Stimulated activated CD4-positive, alpha-beta T cell treated with anti-CD3 and anti-CD28 coated beads, Interleukin-1b, Interleukin-23, amount 100 ng/mL, for 1 hour (primary cell): ENCODE measurements at places on chromosomes 6 and 20.

GRCh38 chr20:15036948-15037347, 699.5 kb upstream of the FLRT3 start:
- DNase-seq, result no peak

GRCh38 chr6:107219851-107220250, 104.5 kb upstream of the BEND3 start:
- DNase-seq, result no peak

DNA sequence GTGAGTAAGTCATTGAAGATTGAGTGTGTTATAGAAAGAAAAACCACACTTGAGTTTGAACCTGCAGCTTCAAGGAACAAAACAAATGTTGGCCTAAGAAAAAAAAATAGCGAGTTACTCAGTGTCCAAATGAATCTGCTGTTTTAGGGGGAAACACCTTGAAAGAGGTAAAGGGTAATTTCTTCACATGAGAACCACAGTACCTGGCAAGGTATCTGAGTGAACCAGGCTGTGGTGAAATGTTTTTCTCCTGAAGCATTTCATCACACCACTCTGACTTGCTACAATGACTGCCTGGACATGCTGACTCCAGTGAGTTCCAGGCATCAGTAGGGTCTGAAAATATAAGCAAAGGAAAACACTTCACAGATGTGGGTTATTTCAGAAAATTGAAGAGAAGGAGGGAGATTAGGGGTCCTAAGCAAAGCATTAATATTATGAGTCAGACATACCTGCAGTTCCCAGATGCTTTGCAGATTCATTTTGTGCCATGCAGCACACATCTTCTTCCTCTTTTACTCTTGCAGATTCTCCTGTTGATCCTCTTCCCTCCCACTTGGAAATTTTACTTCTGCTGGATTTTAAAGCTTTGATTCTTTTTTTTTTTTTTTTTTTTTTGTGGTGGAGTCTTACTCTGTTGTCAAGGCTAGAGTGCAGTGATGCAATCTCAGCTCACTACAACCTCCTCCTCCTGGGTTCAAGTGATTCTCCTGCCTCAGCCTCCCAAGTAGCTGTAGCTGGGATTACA, 206.2 kb upstream of the SGK1 start:
- DNase-seq, result no peak

DNA sequence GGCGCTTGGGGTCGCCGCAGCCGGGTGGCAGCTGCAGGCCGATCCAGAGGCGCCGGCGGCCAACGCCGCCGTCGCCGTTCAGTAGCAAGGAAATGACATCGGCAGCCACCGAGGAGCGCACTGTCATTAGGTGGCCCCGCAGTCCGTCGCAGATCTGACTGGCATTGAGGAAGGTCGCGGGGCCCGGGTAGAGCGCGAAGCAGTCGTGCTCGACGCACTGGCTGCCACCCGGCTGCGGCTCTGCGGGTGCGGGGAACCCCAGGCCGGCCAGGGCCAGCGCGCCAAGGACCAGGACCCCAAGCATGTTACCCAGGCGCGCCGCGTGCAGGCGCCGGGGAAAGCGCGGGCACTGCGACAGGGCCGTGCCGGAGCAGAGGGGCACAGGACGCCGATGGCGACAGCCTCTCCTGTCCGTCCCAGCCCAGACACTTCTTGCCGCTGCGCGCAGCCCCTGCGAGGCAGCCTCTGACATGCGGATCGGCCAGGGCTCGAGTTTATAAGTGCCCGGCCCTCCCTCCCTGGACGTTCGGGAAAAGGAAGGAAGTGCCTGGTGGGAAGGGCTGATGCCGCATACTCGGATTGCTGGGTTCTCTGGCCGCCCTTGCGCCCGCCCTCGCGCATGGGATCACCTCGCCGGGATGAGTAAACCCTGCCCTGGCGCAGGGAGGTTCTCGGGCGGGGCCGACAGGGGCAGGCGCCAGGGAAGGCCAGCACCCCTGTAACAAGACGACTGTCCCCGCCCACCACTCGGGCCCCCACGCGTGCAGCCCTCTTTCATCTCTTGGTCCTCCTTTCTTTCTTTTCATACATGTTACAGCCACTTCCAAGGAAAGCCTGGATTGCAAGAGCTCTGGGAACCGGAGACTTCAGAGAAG, at the start of gene THBD:
THBD (minus strand) TSS at position 472 of the 875 bp plus-strand sequence; CDS start at position 304, 168 bp downstream.
- DNase-seq, result no peak

DNA sequence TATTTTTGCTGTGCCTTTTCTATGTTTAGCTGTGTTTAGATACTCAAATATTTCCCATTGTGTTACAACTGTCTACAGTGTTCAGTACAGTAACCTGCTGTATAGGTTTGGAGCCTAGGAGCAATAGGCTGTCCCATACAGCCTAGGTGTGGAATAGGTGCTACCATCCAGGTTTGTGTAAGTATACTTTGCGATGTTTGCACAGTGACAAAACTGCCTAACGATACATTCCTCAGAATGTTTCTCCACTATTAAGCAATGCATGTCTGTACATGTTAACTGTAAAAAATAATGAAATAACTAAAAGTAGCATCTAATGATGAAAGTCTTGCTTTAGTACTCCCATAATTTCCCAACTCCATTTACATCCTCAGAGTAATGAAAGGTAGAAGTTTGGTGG, 46.0 kb downstream of the SERAC1 start:
- DNase-seq, result no peak

GRCh38 chr6:24796616-24797290, 2.0 kb downstream of the ARMH2 start:
- no peak for DNase-seq

DNA sequence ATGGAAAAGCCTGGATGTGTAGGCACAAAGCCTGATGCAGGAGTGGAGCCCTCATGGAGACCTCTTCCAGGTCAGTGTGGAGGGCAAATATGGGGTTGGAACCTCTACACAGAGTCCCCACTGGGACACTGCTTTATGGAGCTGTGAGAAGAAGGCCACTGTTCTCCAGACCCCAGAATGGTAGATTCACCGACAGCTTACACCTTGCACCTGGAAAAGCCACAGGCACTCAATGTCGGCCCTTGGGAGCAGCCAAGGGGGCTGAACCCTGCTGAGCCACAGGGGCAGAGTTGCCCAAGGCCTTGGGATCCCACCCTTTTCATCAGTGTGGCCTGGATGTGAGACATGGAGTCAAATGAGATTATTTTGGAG, 24.9 kb downstream of the NCR2 start:
- no peak for DNase-seq

- no peak for DNase-seq
These were observed 509.3 kb upstream of the MAN1A1 start for GRCh38 chr6:119858901-119859300.

DNA sequence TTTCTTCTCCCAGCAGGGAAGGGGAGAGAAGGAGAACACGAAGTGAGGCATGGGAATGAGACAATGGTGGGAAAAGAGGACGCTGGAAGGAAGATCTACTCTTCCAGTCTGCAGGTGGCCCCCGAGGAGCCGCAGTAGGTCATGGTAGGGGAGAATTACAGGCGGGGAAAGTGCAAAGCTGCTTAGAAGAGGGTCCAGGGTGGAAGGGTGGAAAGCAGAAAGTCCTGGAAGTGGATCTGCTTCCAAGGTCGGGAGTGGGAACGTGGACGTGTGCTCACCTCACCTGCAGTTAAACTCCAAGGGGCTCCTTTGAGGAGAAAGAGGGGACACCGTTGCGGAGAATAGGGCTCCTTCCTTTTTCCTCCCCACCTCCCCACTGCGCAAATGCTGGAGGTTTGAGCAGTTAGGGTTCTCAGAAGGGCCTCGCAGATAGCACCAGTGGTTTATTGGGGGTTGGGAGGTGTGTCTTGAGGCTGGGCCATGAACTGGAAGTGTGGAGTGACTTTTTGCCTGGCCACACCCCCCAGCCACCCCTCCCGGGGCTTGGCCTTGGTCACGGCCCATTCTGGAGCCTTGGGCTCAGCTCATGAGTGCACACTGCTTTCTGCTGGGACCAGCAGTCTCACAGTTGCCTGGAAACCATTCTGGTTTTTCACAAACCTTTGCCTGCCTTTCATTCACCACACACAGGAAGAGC, 100.4 kb upstream of the MLN start:
- DNase-seq, result peak; percentile 18

- DNase-seq, result no peak
These were observed 554.9 kb downstream of the CDH26 start for GRCh38 chr20:60513141-60513540.

DNA sequence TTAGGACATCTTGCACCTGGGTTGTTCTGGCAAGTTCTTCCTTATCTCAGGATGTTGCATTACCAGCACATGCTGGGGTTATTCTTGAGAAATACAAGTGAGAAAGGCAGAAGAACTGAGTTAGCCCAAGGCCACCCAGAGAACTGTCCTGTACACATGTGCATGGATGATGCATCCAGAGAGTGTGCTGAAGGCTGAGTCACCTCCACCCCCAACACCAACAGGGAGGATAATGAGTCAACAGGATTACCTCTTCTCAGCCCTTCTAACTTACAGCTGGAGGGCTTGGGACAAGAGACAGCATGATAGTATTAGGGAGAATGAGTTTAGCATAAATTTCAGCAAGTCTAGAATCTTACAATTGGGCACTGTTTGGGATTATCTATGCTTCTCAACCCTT, 8.5 kb downstream of the SCGN start:
- no peak for DNase-seq

DNA sequence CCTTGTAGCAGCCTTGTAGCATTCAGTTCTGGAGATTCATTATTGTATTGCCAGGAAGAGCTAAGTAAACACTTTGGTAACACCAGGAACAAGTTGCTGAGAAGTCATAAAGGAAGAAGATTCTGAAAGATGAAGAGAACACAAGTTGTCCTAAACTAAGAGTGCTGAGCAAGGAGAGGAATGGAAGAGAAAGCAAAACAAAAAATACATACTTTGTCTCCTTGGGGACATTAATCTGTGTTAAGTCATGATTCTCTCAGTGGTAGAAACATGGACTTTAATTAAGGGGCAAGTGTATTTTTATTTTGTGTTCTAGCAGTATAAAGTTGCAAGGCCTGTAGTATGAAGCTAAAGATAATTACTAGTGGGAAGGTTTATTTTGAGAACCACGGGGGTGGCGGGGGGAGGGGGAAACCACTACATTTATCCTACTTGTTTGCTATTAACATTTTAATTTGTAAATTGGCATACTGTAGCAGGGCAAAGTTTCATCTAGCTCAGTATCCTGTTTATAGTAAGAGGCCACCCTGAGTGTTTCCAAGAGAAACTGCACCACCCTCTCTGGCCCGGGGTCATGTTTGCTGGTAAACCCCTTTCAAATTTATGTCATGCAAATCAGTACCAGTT, 463.0 kb downstream of the CDKAL1 start:
- no peak for DNase-seq

DNA sequence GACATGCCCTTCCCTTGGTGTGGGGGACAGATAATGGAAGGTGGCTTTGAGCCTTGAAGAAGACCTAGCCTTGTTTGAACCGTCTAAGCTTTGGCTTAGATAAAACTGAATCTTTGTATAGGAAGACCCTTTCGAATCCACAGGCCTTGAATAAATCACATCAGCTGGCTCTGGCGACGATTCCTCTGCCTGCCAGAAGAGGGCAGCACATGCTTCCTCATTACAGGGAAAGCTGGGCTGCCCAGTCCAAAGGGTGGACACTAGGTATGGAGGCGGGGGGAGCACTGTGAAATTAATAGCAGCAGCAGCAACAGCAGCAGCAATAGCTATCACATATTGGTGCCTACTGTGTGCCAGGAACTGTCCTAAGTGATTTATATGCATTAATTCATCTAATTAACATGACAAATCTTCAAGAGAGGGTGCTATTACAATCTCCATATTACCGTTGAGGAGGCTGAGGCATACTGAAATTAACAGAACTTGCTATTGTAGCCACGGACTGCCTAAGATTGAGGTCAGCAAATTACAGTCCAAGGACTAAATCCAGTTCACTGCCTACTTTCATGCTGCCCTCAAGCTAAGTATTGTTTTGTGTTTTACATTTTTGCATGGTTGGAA, 85.1 kb downstream of the CLIC5 start:
- DNase-seq, result no peak

DNA sequence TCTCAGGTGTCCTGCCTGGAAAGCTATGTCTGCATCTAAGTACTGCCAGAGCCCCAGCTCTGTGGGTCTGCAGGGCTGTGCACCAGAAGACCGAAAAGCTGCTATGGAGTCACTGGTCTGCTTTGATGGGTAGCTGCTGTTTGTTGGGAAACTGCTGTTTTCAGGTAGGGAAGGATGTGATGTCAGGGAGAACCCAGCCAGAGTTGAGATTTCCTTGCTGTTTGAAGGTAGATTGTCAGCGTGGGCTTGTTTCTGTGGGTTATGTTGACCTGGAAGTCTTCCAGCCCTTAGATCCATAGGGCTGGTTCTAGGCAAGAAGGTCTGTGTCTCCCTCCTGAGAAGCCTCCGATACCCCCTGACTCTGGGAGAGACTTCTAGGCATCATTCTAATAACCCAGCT, 12.2 kb upstream of the SHLD1 start:
- DNase-seq, result no peak

DNA sequence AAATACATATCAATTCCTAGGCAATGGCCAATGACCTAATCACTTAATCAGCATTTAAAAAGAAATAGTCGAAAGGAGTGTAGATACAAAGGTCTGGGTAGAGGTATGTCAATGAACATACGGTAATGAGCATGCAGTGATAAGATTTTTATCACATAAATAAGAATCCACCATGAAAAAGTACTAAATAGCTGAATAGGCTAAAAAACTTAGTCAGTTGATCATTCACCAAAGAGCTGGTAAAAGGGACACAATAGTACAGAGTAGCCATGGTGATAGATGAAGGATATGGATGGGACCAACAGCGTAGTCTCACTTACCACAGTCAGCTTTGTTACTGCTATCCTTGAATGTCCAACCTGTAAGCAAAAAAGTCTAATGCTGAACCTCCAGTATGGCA, 1018.6 kb upstream of the EYS start:
- no peak for DNase-seq

DNA sequence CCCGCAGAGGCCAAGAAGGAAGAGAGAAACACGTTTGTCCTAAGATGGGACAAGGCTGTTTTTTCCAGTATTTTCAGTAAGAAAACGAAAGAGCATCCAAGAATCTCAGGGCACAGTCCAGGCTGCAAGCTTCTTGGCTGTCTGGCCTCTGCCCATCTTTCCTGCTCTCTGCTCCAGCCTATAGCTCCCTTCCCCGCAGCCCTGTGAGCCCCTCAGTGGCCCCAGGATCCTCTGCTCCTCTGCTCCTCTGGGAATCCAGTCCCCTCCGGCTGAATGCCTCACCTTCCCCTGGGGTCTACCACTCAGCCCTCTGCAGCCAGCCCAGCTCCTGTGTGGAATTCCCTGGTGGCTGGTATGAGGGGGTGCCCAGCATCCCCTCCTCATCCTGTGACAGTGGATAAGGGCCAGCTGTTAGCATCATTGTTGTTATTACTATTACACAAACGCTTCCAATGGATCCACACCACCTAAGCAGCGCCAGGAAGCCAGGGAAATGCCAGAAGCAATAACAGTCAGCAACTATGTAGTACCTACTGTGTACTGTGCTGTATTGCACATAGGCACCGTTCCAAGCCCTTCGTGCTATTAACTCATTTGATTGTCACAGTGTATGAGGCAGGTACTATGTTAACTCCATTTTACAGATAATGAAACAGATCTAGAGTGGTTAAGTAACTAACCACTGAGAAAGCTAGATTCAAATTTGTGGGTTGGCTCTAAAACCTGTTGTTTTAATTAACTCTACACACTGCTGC, 60.3 kb upstream of the PTPN1 start:
- no peak for DNase-seq
